ENCODE measurements at places on chromosomes 12 and 14.

DNA sequence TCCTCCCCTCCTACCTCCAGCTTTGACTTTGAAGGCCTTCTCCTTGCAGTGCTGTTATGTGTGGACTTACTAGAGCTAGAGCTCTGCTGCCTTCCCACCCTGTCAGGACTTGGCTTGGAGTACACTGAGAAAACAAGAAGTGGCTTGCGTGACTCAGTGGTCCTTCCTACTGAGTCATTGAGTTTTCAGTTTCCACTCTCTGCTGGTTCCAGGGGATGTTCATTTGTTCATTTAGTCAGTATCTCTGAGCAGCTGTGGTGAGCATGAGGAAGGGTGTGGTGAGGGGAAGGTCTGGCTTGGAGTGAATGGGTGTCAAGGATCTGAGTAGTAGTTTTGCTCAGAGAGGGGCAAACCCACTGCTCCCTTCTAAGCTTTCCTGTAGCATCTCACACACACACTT lies 17.2 kb upstream of the ELK3 start:
- no peak for DNase-seq

DNA sequence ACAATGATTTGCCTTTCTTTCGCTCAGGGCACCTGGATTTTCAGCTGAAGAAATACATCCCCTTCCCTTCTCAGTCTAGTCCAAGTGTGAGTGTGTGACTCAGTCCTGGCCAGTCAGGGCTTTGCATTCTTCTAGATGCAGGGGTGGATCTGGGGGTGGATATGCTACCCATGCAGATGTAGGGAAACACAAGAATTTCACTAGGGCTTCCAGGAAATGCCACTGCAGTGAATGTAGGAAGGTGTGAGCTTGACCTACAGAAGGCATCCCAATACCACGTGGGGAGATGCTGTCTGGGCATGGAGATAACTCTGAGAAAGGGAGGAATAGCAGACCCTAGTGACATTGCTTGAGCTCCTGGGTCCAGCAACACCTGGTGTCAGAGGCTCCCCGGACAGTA lies 404.2 kb downstream of the GLT1D1 start:
- no peak for DNase-seq

DNA sequence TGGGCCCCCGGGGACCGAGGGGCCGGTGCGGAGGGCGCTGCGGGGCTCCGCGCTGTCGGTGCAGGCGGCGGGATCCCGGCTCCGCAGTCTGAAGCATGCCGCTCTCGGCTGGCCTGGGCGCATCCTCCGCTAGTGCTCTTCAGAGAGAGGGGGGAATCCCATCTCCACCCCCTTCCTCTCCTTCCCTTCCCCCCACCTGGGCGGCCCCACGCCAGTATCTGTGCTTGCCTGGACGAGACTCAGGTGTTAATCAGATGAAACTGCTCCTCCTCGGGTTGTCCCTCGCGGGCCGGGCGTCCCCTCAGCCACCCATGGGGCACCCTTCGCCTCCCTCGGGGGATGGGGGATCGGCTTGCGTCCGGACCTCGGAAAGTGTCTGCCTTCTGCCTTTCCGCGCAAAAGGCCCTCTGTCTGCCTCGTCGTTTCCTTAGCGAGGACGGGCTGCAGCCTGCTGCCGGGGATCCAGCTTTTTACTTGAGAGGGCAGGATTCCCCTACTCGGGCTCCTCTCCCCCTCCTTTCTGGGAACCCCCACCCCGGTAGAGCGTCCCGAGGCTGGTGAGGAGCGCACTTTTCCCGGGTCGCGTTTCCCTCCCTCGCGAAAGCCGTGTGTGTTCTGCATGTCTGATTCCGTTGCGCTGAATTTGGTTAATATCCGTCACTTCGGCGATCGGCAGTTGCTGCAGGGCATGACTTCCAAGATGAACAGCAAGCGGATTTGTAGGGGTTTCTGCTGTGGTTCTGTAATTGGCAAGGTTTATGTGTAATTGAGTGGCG lies 1.1 kb downstream of the GPHN start:
- DNase-seq = no peak

- DNase-seq = no peak
Measured at GRCh38 chr12:50088577-50089335, 3.6 kb downstream of the SMARCD1 start.

- DNase-seq = no peak
Measured at GRCh38 chr12:10718279-10718821, 4.8 kb downstream of the YBX3 start.

GRCh38 chr14:61076556-61076955 lies 95.5 kb downstream of the SLC38A6 start:
- DNase-seq = no peak

- no peak for DNase-seq
Measured at GRCh38 chr12:115132905-115133304, 448.9 kb upstream of the TBX3 start.

DNA sequence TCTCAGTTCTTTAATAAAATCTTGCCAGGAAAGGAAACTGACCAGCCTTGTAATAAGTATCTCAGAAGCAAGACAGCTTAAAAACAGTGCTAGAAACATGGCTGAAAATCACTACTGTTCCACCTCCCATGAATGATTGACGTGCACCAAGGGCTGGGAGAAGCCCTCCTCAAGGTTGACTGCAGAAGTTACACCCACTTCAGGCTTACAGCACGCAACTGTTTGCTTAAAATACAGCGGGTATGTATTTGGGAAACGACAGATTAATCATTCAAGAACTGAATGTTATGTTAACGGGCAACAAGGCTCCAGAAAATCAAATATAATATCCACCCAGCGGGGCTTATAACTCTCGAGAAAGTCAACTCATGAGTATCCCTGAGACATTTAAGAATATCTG lies 22.1 kb downstream of the PRKD1 start:
- DNase-seq = no peak

GRCh38 chr14:100388103-100389054 lies 65.2 kb downstream of the SLC25A47 start:
- DNase-seq = no peak

DNA sequence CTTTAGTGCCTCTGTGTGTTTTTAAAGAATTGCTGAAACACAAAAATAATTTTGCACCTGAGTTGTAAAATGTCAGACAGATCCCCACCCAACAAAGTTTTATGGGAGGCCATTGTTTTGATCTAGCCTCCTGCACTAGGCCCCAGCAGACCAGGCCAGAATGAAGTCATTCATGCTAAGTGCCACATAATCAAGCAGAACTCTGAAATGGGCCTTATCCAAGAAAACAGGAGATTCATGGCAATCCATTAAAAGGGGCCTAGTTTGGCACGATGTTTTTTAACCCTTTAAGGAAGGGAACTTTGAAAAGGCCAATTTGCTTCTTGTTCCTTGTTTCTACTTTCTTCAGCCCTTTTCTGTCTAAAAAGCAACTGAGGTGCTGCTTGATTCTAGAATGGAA lies 260.9 kb downstream of the ITPR2 start:
- no peak for DNase-seq

- no peak for DNase-seq
Measured at GRCh38 chr14:101500061-101500460, 61.2 kb upstream of the DIO3 start.

DNA sequence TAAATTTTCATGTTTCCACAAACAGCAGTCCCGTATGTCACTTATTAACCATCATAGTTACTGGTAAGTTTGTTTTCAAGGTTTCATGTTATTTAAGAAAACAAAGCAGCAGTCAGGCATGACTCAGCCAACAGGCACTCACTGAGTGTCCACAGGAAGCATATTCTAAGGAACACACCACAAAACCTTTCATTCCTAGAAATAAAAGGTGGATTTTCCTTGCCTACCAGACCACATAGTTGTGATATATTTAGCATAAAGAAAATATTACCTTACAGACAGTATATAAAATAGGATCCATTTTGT lies 143.3 kb upstream of the AVPR1A start:
- DNase-seq = no peak

GRCh38 chr14:30569903-30570226 lies 10.9 kb downstream of the G2E3 start:
- DNase-seq = no peak

DNA sequence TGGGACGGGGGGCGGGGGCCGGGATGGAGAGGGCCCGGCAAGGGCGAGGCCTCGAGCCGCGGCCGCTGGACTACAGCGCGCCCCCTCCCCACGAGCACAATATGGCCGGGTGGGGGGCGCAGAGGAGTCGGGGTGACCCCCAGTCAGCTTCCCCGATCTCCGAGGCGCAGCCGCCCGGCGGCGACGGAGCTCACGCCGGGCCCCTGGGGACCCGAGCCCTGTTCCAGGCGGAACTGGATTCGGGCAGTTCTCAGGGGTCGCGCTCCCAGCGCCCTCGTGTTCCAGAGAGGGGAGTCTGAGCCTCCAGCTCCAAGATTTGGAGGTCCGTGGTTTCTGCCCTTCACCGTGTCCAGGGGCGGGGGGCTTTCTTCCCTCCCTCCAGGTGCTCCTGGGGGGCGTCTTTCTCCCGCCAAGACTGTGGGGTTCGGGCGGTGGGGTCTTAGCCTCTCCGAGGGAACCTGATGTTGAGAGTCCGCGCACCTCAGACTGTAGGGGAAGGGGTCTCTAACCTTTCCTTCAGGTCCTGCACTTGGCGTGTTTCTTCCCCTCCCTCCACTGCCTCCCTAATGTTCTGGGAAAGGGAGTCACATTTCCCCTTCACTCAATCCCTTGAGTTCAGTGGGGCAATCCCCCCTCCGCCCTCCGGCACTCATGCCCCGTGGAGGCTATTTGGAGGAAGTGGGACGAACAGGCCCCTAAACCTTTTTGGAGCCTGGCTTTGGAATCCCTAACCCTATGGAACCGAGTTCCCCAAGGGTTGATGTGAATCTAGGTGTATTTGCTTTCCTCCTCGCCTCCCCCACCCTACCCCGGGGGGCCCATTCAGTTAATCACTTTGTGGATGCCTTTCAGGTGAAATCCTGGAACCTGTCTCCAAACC lies 584 bp downstream of the ACVR1B start:
- no peak for DNase-seq

DNA sequence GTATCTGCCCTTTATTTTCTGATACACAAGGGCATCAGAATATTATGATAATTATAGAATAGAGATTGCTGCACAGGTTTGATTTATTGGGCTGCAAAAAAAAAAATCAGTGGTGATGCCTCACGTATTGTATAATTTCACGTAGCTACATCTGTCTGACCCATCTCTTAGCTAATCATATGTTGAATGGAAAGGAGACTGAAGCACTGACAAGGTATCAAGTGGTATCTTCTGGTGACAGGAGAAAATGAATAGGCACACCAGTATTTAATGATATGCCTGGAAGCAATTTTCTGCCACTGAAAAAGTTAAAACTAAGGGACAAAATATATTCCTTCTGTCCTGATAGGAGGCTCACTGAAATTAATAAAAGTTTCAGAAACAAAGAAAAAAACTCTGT lies 837.2 kb upstream of the FBXO33 start:
- DNase-seq = no peak

DNA sequence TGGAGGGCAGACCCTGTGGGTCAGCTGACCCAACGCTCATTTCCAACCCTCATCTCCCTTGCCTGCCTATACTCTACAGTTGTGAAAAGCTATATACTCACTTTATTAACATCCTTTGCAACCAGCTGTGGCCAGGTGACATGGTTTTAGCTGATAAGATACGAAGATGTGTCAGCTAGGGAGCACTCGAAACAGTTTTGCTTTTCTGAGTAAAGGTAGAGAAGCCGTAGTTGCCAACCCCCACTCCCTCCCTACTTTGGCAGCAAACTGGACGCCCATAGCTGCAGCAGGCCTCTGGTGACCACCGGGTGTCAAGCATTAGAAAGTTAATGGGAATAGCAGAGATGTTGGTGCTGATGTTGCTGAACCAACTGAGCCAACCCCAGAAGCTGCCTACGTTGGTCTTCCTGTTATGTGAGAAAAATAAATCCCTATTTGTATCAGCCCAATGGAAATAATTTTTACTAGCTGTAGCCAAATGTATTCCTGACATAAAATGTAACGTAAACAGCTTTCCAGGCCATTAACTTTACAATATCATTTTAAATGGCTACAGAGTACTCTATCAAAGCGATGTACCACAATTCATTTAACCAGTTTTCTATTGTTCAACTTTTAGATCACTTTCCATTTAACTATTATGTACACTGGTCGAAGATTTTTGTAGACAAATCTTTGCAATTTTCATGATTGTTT lies 98.5 kb upstream of the TMCC3 start:
- no peak for DNase-seq

DNA sequence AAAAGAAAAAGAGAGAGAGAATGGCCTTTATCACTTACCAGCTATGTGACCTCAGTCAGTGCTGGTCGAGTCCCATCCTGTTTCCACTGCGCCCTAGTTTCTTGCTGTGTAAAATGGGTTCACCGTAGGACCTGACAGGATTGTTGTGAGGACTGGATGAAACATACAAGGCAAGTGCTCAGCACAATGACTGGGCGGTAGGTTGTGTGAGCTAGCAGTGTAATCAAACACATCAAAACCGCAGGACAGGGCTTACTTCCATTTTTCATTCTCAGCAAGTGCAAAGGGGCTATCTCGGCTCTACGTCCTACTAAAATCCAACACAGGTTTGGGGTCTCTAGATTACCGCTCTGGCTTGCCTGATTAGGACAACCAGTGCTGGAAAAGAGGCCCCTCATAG lies 36.4 kb upstream of the ATXN2 start:
- DNase-seq = no peak

- DNase-seq = no peak
Measured at GRCh38 chr12:93426412-93426805, 15.3 kb downstream of the UBE2N start.

- DNase-seq = no peak
Measured at GRCh38 chr12:101714877-101715444, 17.5 kb downstream of the CHPT1 start.

- DNase-seq = no peak
Measured at GRCh38 chr12:72978999-72979398, 706.8 kb downstream of the TRHDE start.

GRCh38 chr12:45232756-45233372 lies 17.0 kb downstream of the ANO6 start:
- no peak for DNase-seq

GRCh38 chr14:73945159-73945670 lies 4.7 kb downstream of the FAM161B start:
- DNase-seq = no peak

- DNase-seq = no peak
Measured at GRCh38 chr12:122799641-122800243, 25.4 kb downstream of the CCDC62 start.

GRCh38 chr12:112875608-112876007 lies 31.2 kb upstream of the OAS1 start:
- no peak for DNase-seq

- peak; percentile 9 for DNase-seq
Measured at GRCh38 chr12:67320614-67321295, 51.6 kb downstream of the CAND1 start.
